ENCODE measurements at places on chromosomes 12 and 14.

DNA sequence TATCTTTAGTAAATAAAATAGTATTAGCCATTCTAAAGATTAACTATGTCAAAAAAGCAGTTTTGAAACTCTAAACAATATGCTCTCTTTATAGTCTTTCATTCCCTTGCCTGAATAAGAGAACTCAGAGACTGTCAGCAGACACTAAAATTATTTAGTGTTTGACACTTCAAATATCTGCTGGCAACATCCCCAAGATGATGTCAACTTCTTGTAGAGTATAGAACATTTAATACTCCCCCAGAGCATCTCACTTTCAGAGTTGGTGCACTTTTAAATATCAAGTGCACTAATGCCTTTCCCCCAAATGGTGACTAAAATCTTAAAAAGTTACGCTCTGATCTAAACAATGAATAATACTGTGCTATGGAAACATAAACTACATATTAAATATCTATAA is 374.9 kb downstream of the SLC6A15 start:
- no peak for DNase-seq

DNA sequence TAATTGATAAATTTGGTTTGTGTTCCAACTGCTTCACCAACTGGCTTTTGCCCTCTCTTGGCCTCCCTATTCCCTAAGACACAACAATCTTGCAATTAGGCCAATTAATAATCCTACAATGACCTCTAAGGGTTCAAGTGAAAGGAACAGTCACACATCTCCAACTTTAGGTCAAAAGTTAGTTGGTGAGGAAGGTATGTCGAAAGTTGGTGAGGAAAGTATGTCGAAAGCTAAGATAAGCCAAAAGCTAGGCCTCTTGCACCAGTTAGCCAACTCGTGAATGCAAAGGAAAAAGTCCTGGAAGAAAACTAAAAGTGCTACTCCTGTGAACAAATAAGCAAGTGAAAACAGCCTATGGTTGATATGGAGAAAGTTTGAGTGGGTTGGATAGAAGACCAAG is 32.6 kb downstream of the EGLN3 start:
- DNase-seq, result no peak

DNA sequence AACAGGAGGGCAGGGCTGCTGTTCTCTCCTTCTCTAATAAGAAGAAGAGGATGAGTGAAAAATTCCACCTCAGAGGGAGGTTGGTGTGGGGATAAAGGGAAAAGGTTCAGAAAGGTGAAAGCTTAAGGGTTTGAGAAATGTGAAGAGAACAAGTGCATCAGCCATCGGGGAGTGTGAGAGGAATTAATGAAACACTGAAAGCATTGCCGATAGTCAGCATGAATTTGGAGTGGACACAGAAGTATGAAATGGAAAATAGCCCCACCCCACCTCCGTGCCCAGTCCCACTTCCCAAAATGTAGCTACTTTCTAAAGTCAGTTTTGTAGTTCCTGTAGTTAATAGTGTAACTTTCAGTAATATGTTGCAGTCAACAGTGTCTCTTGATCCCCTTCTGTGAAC is 33.4 kb downstream of the DIP2B start:
- no peak for DNase-seq

DNA sequence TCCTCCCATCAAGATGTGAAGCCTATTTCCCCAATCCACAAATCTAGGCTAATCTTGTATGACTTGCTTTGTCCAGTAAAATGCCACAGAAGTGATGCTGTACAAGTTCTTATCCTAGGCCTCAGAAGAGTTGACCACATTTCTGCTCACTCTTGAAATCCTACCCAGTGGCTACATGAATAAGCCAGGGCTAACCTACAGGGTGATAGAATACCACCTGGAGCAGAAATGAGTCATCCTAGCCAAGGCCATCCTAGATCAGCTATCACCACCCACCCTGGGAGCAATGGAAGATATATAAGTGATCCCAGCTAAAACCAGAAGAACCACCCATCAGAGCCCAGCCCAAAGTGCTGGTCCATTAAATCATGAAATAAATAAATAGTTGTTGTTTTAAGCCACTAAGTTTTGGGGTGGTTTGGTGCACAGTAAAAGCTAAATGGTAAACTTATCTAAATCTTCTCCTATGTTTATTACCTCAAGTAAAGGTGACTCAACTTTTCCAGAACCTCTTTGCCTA is 105.1 kb downstream of the RPS29 start:
- no peak for DNase-seq

- DNase-seq, result no peak
These were observed 77.4 kb upstream of the ALG10 start for GRCh38 chr12:33944703-33945437.

DNA sequence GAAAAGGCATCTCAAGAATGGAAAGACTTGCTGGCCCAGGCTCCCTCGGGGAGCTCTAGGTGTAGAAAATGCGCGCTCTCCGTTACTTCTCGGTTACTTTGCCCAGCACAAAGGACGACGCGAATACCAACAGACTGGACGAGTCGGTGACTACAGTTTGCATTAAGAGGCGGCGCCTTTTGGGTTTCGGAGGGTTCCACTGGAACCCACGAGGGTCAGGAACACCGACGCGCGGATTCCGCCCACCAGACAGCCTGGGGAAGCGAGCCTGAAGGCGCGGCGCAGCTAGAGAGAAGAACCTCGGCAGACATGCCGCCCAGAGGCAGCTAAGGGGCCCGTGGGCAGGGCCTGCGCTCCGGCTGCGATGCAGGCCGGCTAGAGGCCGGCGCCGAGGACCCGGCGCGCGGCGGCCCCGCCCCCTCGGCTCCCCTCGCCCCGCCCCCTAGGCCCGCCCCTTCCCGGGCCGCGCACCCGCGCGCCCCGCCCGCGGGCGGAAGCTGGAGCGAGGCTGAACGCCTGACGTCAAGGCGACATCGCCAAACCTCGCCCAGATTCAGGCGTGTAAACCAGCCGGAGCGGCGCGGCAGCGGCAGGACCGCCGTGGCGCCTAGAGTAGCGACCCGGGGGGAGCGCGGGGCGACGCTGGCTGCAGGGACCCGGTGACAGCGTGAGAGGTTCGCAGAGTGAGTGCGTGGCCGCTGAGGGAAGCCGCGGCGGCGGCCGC is at the start of gene RAP1B:
TSS of gene RAP1B (plus strand) at position 530 of the 724 bp plus-strand sequence. CDS start 37,826 bp downstream, outside the sequence.
- DNase-seq, result peak; percentile 88

GRCh38 chr12:107760207-107760808 is 629 bp downstream of the PRDM4 start:
- DNase-seq, result no peak

GRCh38 chr12:81668475-81668874 is 90.7 kb downstream of the PPFIA2 start:
- DNase-seq, result no peak
